NAMALWA (cell line): ENCODE measurements at places on chromosomes 7 and 10.

DNA sequence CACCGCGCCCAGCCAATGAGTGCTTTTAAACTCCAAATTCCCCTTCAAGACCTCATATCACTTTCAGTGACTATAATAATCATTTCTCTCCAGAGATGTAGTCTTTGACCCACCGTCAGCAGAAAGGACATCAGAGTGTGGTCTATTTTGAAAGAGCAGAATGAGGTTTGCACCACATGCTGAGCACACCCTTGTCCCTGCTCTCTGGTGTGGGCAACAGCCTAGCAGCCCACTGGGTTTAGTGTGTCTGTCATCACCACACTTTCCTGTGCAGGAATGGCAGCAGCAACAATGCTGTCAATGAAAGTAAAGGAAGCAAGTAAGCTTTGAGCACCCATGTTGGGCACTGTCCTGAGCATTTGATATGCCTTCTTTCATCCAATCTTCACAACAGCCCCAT is 122.4 kb downstream of the PLXNA4 start:
- no peak for DNase-seq

- DNase-seq, result no peak
Observed at GRCh38 chr7:466465-467191, 53.0 kb downstream of the PDGFA start.

- peak; percentile 68 for DNase-seq
Observed at GRCh38 chr7:48154792-48155413, 16.4 kb upstream of the ABCA13 start.

GRCh38 chr7:88396295-88396947 is 89.7 kb upstream of the STEAP4 start:
- peak; percentile 34 for DNase-seq

DNA sequence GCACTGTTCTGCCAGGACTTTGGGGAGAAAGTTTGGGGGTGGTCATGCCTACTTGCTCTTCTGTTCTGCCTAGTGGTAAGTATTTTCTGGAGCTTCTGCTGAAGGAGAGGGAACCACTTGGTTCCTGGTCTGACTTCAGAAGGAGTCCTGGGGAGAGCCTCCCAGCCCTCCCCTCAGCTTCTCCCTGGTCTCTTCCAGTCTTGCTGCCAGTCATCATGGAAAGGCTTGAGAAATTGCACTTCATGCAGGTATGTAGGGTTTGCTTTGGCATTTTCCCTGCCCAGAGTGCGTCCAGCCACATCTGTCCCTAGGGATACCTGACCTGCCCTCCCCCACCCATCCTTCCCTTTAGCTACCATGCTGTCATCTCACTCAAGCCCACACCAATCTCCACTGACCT is 11.1 kb upstream of the WBP1L start:
- no peak for DNase-seq

DNA sequence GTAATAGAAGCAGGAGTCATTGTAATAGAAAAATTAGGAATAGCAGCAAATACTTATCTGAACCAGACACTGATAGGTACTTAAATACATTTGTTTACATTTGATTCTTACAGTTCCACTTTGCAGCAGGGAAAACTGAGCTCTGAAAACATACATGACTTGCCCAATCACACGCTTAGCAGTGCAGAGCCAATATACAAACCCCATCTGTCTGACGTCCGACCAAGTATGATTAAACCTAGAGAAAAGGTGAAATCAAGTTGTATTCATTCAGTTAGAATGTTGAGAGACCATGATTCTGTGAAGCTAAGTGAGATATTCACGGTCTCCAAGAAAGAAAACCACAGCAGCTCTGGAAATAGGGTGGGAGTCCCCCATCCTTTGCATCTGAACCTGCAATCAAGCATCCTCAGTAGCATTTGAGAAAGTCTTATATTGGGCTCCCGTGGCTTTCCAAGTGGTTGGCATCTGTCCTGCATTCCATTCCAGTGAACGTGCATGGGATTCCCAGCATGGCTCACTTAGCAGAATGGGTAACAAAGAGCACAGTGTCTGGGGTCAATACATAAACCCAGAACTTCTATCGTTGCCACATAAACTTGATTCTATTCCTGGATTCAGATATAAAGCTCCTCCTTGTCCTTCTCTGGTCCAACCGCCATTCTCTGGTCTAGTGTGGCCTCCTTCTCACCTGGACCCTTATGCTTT is 148.7 kb upstream of the RSU1 start:
- DNase-seq, result no peak

GRCh38 chr7:93736668-93737369 is 153.7 kb downstream of the TFPI2 start:
- no peak for DNase-seq

- DNase-seq, result no peak
Observed at GRCh38 chr10:35356725-35357092, 20.4 kb downstream of the CCNY start.

DNA sequence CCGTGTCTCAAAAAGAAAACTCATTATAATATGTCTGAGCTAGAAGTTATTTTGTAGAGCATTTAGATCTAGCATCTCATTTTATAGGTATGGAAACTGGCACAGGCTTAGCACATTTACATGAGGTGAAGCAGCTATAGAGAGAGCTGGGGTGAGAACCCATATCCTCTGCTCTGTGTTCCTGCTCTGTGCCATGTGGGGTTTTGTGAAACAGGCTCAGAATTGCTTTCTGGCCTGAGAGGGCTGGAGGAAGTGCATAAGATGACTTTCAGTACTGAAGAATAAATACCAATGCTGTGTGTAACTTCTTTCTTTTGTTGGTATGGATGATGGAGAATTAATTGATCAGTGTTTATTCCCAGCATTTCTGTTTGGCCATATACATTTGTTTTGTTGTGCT is 159.1 kb downstream of the LRRC4 start:
- no peak for DNase-seq

DNA sequence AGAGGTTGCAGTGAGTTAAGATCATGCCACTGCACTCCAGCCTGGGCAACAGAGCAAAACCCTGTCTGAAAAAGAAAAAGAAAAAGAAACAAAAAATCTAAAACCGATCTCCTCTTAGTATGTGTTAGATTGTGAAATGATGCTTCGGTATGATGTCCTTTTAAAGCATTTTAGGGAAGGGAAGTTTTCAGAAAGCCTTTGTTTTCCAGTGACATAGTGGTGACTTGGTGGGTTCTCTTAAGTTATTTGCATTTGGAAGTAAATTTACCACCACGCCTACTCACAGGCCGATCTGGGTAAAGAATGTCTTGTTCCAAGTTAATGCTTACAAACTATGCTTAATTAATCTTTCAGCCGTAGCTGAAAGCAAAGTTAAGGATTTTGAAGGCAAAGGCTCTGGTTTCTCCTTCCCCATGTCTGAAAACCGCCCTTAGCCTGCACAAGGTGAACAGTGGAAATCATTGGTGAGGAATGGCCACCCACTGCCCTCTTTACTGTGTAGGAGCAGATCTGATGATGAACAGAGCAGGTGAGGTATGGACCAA is 10.7 kb downstream of the MTURN start:
- DNase-seq, result no peak

DNA sequence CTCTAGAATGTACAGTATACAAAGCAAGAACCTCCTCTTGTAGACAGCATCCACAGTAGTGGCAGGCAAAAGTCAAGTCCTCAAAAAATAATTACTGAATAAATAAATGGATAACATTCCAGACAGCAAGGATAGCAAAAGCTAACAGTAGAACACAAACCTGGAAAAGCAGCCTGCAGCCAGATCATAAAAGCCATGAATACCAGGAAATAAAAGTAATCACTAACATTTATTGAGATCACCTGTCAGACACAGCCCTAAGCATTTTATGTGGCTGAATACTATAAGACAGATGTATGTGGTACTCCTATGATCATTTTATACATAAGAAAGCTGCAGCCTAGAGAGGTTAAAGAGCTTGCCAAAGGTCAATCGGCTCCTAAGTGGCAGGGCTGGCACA is 34.0 kb downstream of the CUL2 start:
- no peak for DNase-seq

- DNase-seq, result no peak
Observed at GRCh38 chr7:136326045-136326609, 349.0 kb upstream of the MTPN start.

DNA sequence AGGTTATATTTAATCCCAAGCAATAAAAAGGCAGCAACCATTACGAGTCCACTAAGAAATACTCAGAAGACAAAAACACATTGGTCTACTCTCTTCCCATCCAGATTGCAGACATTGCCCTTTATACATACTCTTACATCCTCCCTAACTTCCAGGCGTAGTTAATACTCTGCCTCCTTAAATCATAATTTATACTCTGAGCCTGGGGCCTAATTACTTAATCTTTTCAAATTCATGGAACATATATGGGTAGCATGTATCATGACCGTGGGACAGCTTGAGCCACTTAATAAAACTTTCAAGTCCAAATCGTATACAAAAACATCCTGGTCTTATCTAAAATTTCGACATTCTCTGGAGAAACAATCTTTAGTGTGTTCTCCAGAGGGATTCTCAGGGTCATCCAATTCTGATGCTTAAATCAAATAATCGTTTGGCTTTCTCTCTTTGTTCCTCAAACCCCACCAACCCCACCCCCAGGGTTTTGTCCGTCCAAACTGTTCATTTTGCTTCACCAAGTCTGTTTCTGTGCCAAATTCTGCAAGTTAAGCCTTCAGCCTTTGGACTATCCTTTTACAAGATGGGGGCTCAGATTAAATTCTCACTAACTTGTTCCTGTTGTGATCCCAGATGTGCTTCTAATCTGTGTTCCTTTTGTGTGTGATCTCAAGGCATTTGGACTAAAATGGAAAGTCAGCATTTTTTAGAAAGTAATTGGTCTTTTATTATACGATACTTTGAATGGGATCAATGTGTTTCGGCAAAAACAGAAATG is 86.4 kb downstream of the ADAM12 start:
- no peak for DNase-seq

DNA sequence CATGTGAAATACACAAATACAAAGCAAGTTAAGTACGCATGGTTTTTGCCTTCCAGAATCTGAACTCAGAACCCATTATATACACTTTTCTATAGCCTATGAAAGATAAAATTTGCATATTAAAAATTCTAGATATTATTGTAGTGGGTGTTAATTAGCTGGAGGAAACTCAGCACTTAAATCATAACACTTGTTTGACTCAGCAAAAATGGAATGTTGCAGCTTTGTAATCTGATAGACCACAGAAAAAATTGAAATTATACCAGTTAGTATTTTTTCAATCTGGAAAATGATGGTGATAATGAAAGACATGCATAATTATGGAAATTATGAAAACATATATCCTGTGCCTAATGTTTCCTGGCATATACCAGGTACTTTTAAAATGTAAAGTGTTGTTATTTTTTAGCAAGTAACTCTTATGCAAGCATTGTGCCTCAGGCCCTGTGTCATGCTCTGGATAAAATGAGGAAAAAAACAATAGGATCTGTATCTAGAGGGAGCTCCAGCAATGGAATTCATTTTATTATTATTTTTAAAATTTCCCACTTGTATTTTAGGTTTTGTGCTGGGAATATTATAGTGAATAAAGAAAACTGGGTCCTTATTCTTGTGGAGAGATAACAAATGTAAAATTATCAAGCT is 490.4 kb upstream of the SEMA3A start:
- DNase-seq, result no peak

- DNase-seq, result peak; percentile 77
Observed at GRCh38 chr7:53350241-53350640, 314.8 kb downstream of the POM121L12 start.

DNA sequence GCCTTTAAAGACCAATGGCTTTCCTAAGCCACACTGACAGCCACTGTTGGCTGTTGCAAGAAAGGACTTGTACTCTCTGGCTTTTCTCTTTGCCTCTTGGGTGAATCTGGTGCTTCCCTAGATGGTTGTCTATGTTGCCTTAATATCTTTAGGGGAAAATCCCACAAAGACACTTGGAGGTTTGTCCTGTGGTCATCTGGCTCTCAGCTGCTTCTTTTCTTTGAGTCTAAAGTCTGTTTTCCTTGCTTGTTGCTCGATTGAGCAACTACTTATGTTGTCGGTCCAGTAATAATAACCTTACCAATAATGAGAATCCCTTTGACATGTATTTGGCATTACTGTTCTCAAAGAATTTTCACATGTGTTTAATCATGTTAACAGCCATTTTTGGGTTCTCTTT is 537.6 kb downstream of the LRMDA start:
- DNase-seq, result no peak

GRCh38 chr10:110268442-110268841 is 36.3 kb downstream of the SMNDC1 start:
- peak; percentile 67 for DNase-seq

DNA sequence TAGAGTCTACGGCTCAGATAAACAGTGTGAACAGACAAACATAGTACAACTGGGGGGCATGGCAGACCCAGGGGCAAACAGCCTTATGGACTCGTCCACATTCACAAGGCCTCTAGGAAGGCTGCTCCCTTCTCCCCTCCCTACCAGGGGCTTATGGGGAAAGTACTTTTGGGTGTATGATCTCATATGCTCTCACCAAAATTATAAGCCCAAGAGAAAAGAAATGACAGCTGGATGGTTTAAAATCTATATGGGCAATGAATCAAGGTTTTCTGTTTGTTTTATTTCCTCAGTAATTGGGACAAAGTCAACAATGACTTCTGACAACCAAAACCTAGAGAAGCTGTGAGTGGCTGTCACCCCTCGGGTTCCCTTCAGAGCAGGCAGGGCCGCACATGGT is 144.4 kb downstream of the PKD1L1 start:
- DNase-seq, result no peak

DNA sequence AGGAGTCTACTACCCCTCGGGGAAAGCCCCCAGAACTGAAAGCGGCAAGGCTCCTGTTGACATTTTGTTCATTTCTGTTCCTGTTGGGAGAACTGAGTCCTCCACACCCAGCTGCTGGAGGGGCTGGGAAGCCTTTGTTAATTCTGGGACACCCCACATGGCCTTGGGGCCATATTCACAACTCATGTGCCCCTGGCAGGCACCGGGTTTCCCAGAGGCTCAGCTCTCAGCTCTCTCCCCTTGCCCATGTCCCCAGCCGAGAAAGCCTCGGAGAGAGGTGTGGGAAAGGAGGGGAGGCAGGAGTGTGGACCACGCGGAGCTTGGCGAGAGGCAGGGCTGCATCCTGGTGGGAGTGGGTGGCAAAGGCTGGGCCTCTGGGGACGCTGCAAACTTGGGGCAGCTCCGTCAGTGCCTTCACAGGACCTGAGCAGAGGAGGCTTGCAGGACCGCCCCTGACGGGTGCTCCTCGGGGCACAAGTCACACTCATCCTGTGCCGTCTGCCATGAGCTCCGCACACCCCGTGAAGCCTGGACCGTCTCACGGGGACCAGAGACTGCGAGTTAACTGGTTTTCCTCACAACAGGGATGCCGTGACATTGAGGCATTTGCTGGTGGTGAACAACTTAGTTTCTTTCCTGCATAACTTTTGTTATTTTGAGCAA is 140.9 kb downstream of the DNAJB6 start:
- DNase-seq, result no peak
